ENCODE measurements at places on chromosomes 3 and 15. TPM values are rescaled to one million over a fixed set of nuclear protein-coding genes. Genes with fewer than 3 reads are reported as not detected.

LMAN1L gene
- not detected for polyA plus RNA-seq

- DNase-seq = no peak
Measured at GRCh38 chr15:94079459-94079858, 151.9 kb upstream of the MCTP2 start.

GRCh38 chr3:113084777-113085176, 94.0 kb downstream of the GTPBP8 start:
- DNase-seq = peak; percentile 84

- no peak for DNase-seq
Measured at GRCh38 chr15:96320107-96320506, 10.4 kb upstream of the NR2F2 start.

DNA sequence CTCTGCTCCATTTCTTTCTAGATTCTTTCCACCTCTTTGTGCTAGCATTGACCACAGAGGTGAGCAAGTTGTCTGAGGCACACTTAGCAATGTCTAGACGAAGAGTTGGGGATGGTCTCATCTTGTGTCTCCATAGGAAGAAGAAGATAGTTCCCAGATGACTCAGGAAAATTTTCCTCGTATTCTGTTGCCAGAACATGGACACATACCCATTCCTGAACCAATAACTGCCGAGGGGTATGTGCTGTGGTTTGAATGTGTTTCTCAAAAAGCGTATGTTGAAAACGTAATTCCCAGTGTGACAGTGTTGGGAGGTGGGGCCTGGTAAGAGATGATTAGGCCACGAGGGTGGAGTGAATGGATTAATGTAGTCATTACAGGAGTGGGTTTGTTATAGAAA, 107.5 kb upstream of the GALNT15 start:
- DNase-seq = peak; percentile 89

DNA sequence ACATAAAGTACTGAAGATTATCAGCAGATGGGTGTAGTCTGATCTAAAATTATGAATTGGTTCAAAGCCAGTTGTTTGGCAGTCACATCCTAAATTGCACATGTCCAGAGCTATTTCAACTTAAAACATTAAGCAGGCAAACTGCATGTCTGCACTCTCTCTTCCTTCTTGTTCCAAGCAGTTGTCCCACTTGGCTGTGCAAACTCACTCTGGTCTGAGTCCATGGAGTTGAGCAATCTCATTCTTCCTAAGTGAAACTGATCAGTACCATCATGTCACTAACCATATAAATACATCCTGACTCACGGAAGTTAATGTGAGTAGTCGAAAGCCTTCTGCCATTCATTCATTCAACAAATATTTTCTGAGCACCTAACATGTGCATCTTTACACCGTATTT, 353.0 kb downstream of the ROBO1 start:
- DNase-seq = no peak
